ENCODE measurements at places on chromosomes 3 and 15.

DNA sequence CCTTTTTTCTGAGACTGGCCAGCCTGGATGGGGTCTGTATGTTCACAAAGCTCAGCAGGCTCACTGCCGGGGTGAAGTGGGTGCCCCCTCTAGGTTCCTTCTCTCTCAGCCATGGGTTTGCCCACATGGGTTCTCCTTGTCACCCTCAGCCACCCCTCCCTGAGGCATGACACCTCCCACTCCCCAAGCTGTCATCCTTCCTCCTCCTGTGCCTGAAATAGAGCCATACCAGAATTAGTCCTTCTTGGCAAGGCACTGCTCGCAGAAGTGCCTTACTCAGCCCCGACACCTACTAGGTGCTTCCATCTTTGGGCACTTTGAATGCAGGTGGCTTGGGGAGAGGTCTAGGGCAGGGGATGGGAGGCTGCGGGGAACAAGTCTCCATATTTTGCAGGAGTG, 62.9 kb upstream of the SEC13 start:
- no peak for DNase-seq

GRCh38 chr3:111967068-111967467, 11.8 kb upstream of the ABHD10 start:
- DNase-seq: no peak

DNA sequence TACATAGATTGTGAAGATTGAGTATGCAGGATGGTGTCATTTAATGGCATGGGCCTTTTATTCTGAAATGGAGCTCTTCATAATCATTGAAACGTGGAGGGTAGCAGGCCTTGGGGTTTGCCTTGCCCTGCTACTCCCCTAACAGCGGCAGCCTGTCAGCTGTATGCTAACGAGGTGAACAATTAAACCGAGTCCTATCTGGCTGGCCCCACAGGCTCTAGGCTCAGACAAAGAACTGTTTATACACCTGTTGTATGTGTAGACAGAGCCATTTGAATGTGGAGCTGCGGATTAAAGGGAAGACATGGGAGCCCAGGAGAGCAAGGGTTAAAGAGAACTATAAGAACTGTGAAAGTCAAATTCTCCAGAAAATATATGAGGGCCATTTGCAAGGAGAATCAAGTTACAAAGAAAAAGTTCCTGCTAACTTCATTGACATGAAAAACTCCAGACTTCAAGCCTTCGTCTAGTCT, 116.7 kb upstream of the CGNL1 start:
- DNase-seq: no peak

GRCh38 chr3:105334138-105334882, 32.4 kb upstream of the ALCAM start:
- no peak for DNase-seq

DNA sequence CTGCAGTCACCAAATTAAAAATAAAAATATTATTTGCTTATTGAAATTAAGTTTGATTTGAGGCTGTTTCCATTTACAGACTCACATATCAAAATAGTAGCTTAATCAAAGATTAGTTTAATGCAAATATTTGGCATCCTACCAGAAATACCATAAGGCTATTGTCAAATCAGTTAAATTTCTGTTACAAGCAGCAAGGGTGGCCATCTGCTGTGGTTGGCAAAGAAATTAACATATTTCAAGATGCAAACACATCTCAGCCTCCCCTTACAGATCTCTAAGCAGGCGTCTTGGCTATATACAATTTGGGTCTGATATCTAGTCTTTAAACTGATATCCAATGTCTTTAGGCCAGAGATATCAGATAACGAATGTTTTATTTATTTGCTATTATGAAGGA, 83.2 kb upstream of the NEDD4 start:
- no peak for DNase-seq

DNA sequence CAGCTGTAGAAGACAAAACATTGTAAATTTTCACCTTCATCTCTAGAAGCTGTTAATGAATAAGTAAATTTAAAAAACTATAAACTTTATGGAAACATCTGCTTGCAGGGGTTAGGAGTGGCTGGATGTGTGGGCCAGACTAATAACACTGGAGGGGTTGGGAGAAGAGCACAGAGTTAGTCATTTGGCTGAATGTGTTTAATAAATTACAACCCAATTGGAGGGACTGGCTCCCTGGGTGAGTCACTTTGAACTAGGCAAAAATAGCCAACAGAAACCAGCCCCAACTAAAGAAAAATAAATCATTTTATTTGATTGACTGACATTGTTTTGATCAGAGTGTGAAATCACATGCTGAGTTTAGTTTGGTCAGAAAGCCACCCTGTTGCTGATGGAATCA, 21.8 kb downstream of the DGKG start:
- no peak for DNase-seq

GRCh38 chr3:168213920-168214319, 118.2 kb upstream of the GOLIM4 start:
- DNase-seq: no peak

GRCh38 chr3:54706738-54707137, 221.1 kb downstream of the LRTM1 start:
- DNase-seq: no peak

- DNase-seq: no peak
These were observed 2.0 kb upstream of the JMJD7 start for GRCh38 chr15:41825572-41826535.

DNA sequence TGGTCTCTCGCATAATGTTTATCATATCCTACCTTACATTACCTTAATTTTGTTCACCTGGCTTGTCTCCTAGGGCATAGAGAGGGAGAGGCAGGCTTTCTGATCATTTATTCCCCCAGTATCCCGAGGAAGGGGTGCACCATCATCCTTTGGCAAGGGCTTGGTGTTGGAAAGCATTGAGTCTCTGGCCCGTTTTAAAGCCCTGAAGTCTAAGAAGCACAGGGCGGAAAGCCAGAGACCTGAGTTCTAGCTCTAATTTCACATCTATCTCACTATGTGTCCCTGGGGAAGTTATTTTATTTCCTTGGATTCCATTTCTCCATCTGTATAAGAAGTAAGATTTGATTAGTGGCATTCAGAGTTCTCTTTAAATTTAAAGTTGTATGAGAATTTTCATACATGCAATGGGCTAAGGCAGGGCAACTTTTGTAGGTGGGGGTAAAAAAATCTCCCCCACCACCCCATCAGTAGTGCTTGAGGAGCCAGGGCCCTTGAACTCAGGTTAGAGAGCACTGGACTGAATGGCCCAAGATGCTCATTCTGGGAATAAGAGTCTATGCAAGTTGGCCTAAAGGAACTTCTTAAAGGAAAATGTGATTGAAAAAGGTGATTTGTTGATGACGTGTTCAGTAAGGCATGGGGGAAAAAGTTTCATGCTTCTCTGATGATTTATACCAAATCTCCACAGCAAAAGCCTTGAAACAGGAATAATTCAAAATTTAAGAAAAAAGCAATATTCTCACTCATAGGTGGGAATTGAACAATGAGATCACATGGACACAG, 10.1 kb downstream of the TMC3 start:
- no peak for DNase-seq

DNA sequence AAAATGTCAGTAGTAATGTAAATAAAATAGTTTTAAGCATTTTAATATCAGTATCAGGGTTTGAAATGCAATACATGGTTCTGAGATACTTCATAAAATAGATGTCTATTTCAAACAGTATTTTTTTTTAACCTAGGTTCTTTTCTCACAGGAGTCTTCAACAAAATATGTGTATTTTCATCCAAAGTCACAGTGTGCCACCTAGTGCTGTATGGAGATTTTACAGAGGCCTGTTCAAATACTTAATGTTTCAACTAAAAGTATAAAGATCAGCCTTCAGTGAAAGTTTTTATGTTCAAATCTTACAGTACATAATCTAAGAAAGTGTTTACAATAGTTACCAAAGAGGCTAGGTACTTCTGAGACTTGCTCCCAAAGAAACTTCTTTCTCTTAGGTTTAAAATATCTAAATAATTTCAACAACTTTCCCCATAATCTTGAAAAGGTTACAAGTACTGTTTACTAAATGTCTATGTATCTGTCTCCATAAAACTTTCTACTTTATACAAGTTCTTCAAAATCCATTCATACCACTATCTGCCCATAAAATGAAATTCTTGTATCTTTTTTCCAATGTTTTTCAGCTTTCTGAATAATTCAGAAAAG, 38.3 kb downstream of the SCAPER start:
- DNase-seq: no peak

All from stimulated activated CD4-positive, alpha-beta T cell treated with anti-CD3 and anti-CD28 coated beads, Interleukin-12 subunit alpha, Interleukin-12 subunit beta, amount 100 ng/mL, for 4 hours (primary cell).